T follicular helper cell (primary cell): ENCODE measurements at places on chromosomes 12 and 14.

GRCh38 chr14:94303111-94303510 lies 10.0 kb upstream of the SERPINA10 start:
- no peak for DNase-seq

- no peak for DNase-seq
Observed at GRCh38 chr12:107442326-107442987, 243.1 kb upstream of the PWP1 start.

DNA sequence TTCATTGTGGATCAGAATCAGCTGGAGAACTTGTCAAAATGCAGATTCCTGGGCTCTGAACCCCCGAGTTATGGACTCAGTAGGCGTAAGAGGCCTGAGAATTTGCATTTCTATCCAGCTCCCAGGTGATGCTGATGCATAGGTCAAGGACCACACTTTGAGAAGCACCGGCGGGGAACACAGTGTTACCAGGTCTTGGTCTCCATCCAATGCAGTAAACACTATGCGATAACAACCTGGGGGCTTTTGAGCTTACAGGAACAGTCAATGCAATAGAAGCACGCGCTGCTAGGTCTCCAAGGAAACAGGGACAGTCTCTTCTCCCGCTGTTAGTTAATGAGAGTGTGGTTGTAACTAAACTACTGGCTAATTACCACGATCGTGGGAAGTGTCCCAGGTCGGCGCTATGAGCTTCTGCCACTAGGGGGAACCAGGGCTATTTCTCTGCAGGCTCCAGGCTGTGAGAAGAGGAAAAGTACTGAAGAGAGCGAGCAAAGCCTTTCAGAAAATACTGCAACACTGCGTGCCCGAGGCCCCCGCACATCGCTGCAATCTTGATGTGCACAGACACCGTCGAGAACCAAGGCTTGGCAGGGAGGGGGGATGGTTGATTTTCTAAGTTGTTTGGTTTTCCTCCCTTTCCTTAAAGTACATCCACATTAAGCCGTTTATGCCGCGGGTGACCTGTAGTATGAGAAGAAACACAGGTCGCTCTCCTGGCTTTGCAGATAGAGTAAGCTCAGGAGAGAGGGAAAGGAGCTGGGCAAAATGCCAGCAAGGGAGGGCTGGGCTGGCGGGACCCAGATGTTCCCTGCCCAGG lies 52.0 kb upstream of the KCNA1 start:
- peak; percentile 48 for DNase-seq

DNA sequence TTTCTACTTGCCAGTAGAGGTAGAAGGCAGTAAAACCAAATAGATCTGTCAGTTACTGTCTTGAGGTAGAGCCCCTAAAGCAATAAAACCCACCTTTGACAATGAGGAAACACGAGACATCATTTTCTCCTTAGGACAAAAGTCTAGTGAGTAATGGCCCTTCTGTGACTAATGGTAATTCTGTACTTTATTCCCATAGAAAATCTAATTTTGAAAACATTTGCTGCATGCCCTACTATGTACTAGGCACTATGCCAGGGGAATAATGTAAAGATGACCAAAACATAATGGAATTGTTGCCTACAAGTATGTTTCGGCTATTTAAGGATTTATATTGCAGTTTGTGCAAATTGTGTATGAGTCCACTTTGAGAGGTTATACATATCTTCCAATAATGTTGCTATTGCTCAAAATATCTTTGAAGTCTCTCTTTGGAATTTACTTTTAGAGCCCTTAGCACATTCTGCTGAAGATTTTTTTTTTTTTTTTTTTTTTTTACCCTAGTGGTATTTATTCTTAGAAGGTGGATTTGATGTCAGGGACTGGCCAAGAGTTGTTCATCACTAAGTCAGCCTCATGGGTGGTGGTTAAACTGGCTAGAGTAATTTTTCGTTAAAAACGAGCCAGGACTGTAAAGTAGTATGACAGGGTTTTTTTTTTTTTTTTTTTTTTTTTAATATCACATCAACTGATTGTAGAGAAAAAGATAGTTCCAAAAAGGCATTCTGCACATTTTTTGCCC lies 109.7 kb downstream of the CRADD start:
- DNase-seq: no peak

DNA sequence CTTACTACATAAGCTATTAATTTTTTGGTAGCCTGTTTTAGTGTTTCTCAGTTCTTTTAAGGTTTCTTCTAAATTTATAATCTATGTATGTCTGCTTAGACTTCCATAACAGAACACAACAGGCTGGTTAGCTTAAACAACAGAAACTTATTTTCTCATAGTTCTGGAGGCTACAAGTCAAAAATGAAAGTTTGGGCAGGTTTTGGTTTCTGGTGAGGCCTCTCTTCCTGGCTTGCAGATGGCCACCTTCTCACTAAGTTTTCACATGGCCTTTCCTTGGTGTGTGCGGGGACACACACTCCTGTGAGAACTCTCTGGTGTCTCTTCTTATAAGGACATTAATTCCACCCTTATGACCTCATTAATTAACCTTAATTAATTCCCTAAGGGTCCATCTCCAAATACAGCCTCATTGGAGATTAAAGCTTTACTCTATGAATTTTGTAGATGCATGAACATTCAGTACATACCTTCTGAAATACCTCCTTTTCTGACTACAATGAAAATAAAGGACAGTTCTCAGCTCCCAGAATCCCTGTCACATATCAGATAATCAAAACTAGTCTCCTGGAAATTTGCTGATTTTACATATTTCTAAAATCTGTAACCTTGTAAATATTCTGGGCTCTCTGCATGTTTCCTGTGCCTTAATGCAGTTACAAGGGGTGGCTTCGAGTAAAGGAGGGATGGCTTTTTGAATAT lies 23.2 kb upstream of the BMAL2 start:
- no peak for DNase-seq

DNA sequence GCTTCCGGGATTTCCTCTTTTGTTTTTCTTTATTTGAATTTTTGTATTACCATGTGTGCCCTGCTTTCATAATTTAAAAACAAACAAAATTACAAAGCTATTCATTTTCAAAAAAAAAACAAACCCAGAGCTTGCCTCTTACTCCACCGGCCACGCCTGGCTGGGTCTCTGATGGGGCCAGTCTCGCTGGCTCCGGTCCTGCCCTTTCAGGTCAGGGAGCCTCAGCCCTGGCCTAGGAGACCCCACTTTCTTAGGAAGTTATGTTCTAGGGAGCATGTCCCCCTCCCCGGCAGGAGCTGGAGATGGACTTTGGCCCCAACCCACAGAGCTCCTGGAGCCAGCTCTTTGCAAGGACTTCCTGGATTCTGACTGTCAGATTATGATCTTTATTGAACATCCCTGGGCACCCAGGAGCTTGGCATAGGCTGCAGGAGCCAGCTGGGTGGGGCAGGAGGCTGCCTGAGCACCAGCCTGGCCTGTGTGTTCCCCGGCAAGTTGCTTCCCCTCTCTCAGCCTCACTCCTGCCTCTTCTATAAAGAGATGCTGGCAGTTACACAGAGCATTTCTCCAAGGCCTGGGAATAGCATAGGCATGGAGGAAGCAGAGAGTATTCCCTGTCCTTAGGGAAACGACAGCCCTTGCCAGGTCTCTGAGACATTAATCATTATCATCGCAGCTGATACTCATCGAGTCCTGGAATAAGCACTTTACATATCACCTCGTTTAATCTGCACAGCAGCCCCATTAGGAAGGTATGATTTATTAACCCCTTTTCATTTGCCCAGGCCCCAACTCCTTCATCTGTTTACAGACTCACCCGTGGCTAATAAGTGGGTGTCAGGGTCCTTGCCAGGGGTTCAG lies 3.5 kb downstream of the DEGS2 start:
- no peak for DNase-seq

DNA sequence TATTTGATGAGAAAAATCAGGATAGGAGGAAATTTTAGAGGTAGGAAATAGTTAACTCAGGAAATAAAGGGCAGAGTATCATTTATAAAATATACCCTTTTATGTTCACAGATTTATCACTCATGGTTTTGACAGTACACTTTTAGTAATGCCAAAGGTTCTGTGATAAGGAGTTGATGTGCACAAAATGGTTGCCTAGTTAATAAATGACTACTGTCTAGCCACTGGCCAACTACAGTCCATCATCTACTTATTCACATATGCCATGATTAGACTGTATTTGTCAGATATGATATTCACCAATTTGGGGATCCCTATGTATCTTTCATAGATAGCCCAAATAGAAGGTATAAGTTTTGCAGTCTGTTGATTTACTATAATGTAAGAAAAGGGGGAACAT lies 19.2 kb upstream of the GXYLT1 start:
- DNase-seq: no peak

DNA sequence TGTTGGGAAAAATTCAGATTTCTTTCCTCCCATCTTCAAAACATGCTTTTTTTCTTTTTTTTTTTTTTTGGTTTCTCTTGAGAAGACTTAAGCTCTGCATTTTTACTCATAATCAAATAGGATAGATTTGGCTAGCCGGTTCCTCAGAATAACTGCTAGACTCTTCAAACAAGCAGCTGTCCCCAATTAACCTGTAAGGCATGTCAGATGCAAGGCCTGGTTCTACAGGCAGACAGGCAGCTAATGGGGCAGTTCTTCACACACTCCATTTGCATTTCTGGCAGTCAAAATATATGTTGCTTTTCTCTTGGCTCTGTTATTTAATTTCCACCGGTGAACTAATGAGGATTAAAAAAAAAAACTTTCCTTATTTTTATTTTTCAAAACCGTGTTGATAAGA lies 228.0 kb upstream of the ATP2B1 start:
- DNase-seq: no peak

DNA sequence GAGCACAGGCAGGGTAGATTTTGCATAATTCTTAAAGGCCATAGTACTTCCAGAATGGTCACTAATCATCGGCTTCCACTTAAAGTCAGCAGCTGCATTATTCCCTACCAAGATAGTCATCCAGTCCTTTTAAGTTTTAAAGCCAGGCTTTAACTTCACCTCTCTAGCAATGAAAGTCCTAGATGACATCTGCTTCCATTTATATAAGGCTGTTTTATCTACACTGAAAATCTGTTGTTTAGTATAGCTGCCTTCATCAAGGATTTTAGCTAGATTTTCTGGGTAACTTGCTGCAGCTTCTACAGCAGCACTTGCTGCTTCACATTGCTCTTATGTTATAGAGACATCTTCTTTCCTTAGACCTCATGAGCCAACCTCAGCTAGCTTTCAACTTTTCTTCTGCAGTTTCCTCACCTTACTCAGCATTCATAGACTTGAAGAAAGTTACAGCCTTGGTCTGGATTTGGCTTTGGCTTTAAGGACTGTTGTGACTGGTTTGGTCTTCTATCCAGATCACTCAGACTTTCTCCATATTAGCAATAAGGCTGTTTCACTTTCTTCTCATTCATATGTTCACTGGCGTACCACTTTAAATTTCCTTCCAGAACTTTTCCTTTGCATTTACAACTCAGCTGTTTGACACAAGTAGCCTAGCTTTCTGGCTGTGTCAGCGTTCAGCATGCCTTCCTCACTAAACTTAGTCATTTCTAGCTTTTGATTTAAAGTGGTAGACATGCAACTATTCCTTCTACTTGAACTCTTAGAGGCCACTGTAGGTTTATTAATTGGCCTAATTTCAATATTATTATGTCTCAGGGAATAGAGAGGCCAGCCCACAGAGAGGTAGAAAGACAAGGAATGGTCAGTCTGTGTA lies 209.9 kb upstream of the GARIN2 start:
- DNase-seq: no peak

- DNase-seq: no peak
Observed at GRCh38 chr12:117282490-117282889, 78.9 kb downstream of the NOS1 start.

- DNase-seq: peak; percentile 14
Observed at GRCh38 chr12:39441963-39442830, 723 bp downstream of the KIF21A start.

DNA sequence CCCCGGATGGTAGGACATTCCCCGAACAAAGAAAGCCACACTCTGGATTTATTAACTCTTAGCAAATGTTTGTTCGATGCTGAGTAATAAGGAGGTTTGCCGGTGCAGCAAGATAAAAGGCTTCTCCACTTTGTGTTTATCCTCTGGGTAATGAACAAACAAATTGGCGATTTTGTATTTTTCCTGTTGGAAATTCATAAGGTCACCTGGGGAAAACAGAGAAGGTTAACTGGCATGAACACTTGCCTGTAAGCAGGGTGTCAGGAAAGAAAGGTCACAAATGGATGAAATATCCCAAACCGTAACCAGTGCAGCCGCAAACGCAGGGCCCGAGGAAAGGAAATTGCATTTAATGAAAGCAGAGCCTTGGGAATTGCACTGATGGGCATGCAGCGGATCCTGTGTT lies 132.8 kb downstream of the RMST start:
- no peak for DNase-seq

GRCh38 chr14:59919570-59920377 lies at the start of gene LRRC9:
LRRC9 (plus strand) TSS chr14:59920144.
- no peak for DNase-seq

GRCh38 chr14:74621556-74621955 lies 9.5 kb upstream of the LTBP2 start:
- DNase-seq: no peak

DNA sequence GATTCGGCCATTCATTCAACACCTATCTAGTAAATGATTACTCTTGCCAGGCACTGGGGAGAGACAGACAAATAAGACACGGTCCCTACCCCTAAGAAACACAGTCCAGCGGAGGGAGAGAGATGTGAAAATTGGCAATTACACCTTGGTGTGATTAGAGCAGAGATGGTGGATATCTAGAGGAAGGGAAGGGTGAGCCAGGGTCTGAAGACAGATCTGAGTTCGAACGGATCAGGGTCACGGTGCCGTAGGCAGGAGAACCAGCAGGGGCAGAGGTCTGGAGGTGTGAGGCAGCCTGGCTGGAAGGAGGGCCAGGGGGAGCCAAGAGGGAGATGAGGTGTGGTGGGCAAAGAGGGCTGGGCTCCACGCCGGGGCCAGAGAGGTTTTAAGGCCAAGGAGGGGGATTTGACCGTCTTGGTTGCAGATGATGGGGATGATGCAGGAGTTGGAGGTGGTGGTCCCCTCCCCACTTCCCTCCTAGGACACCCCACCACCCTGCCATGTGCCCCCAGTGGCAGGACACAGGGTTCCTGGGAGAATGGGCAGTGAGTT lies 27.1 kb downstream of the FAM222A start:
- no peak for DNase-seq

DNA sequence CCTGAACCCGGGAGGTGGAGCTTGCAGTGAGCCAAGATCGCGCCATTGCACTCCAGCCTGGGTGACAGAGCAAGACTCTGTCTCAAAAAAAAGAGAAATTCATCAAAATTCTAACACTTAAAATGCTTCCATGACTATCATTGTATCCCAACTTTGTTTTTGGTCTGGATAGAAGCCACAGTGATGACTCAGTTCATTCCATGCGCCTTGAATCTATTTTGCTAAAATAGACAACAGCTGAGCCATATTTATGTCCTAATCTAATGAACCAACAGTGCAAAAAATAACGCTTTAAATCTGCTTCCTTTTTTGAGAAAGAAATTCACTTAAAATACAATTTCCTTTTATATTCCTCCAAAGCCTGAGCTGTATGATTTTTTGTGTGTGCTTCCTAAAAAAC lies 23.2 kb upstream of the BICD1 start:
- DNase-seq: no peak

DNA sequence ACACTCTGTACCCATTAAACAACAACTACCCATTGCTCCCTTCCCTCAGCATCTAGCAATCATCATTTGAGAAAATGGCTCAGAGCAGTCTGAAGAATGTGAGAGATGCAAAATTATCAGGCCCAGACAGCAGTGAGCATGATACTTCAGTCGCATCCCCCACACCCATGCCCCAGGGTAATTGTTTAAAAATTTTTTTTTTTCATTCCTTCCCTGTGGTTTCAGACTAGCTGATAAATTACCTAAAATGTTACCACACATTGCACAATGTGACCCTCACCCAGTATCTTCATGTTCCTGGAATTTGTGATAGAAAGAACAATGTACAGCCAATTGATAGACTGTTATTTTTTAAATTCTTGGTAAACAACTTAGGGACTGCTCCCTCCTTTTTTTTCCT lies 11.3 kb upstream of the USP15 start:
- no peak for DNase-seq
